ENCODE measurements at places on chromosomes 16 and 17.

GRCh38 chr17:82491196-82491530 is 28.4 kb upstream of the FOXK2 start:
- DNase-seq: no peak

- DNase-seq: no peak
Measured at GRCh38 chr17:31388770-31389656, 2.5 kb upstream of the RAB11FIP4 start.

- no peak for DNase-seq
Measured at GRCh38 chr16:64541621-64542020, 580.2 kb downstream of the CDH11 start.

GRCh38 chr17:81733507-81734404 is 21.7 kb downstream of the SLC25A10 start:
- peak; percentile 75 for DNase-seq

DNA sequence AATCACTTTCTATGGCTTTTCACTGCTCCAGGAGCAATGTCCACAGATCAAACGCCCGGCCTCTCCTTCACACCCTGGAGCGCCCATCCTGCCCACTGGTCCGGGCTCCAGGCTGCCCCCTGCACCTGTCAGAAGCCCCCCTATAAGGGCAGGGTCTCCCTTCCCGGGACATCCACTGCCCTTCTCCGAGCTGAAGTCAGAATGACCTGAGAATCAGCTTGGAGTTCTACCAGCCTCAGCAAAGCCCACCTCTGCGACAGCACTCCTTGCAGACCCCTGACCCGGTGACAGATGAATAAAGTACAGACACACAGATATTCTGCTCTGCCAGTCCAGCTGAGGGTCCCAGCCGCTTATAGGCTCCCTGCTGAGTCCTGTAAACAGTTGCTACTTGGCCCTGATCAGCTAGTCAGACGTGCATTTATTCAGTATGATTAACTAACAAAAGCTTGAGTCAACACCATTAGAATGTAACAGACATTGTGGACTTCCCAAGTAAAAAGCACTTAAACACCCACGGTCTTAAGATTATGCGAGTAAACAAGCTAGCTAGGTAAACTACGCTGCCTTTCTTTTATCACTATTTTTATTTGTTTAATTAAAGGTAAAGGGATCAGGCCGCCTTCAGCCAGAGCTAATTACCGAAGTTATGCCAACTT is 4.8 kb downstream of the SLC7A5 start:
- DNase-seq: no peak

GRCh38 chr17:21212826-21213637 is 929 bp downstream of the TMEM11 start:
- no peak for DNase-seq

GRCh38 chr17:61152898-61153297 is 246.7 kb upstream of the TBX2 start:
- DNase-seq: no peak

GRCh38 chr16:62105244-62105643 is 69.0 kb upstream of the CDH8 start:
- DNase-seq: no peak

All from progenitor cell of endocrine pancreas (in vitro differentiated cells).